Muscle of back (tissue), 13 donors: ENCODE measurements at places on chromosomes 4 and X. TPM values are rescaled to one million over a fixed set of nuclear protein-coding genes. Genes with fewer than 3 reads are reported as not detected.
A peak's percentile ranks its signal among the peaks of the same experiment; 100 is the strongest.

GRCh38 chrX:23766650-23767551, 16.1 kb upstream of the SAT1 start:
- no peak for DNase-seq

- peak; percentile 74 for DNase-seq
Measured at GRCh38 chr4:184019076-184019475, 114.0 kb downstream of the STOX2 start.

The RAI2 gene
- 7.9 TPM for polyA plus RNA-seq

- peak; percentile 75 for DNase-seq
Measured at GRCh38 chr4:127449449-127449848, 183.3 kb upstream of the INTU start.

GRCh38 chr4:173684223-173684622, 154.2 kb upstream of the HAND2 start:
- DNase-seq: no peak
